ENCODE measurements at places on chromosomes 11 and 22. TPM values are rescaled to one million over a fixed set of nuclear protein-coding genes. Genes with fewer than 3 reads are reported as not detected.

MCAT gene
- total RNA-seq = 12.1 TPM

CCDC87 gene
- 0.07 TPM for total RNA-seq

WBP2NL gene
- 2.0 TPM for total RNA-seq

FXYD2 gene
- 1.3 TPM for total RNA-seq
